ENCODE measurements at places on chromosomes 1 and 21.

DNA sequence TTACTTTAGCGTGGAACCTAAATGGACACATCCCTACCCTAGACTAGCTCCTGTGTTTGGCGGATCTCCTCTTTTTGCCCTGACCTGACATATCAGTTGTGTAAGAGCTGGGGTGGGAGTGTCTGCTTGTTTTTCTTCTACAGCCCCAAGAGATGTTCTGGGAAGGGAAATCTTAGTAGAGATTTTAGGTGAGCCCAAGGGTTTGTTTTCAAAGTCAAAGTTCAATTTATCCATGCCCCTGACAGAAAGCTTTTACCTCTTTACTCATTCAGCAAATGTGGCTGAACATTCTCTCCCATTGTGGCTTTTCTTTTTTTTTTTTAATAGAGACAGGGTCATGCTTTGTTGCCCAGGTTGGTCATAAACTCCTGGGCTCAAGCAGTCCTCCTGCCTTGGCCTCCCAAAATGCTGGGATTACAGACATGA lies 7.3 kb upstream of the TARS2 start:
- no peak for DNase-seq

DNA sequence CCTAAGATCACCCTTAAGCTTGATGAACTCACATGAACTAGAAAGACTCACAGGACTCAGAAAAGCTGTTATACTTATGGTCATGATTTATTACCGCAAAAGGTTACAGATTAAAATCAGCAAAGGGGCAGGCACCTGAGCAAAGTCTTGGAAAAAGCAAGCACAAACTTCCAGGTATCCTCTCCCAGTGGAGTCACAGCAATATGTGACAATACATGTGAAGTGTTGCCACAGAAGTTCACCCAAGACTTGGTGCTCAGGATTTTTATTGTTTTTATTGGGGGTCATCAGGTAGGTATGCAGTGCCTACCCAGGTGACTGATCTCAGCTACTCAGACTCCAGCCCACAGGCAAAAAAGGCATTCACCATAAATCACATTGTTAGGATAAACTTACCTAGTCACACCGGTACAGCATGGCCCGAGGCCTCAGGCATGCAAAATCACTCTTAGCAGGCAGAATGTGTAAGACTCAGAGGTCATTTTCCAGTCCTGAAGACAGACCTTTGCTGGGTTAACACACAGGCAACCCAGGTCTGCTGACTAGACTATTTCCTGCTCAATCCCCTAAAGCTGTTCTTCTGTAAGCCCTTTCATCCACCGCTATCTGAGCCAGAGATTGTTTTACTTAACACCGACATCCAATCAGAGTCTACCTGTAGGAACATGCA lies 55.6 kb downstream of the SSX2IP start:
- no peak for DNase-seq

DNA sequence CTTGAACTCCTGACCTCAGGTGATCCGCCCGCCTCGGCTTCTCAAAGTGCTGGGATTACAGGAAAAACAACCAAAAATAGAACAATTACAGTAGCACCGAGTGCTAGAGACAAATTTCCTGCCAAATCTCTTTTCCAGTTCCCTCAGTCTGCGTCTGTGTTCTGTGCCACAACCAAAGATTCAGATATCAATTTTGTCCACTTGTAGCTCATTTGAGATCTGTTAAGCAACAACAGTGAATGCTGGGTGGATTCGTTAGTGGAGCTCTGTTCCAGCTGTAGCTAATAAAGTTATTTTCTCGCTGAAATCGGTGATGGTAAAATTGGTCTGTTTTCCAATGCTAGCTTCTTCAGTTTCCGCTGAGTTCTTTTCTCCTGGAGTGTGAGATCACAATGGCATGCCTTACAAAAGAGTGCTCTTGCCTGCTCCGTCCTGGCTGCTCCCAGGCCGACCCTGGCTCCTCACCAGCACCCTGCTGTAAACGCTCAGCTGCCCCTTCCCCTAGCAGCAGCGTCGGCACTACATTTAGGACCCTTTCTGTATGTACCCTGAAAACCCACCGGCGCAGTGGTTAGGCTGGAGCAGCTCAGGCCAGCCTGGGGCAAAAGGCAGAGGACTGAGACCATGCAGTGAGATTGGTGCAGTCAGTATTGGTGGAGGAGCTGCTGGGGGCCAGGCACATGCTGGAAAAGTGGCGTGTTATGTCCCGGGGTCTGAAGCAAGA lies 395.4 kb downstream of the KIF26B start:
- no peak for DNase-seq

DNA sequence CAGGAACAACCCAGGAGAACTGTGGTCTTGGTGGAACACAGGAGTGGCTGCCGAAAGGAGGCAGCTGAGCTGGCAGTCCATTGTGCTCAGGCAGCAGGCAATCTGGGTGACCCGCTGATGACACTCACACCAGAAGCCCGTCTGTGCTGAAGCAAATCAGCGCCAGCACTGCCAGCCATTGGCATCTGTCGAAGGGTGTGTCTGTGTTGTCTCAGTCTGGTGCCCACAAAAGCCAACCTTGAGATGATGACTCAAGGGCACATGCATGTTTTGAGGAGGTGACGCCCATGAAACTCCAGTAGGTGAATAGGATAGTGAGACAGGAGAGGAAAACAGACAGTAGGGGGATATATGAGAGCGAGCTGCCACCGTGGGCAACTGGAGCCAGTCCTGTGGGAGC lies 167.3 kb downstream of the KAZN start:
- DNase-seq, result no peak

DNA sequence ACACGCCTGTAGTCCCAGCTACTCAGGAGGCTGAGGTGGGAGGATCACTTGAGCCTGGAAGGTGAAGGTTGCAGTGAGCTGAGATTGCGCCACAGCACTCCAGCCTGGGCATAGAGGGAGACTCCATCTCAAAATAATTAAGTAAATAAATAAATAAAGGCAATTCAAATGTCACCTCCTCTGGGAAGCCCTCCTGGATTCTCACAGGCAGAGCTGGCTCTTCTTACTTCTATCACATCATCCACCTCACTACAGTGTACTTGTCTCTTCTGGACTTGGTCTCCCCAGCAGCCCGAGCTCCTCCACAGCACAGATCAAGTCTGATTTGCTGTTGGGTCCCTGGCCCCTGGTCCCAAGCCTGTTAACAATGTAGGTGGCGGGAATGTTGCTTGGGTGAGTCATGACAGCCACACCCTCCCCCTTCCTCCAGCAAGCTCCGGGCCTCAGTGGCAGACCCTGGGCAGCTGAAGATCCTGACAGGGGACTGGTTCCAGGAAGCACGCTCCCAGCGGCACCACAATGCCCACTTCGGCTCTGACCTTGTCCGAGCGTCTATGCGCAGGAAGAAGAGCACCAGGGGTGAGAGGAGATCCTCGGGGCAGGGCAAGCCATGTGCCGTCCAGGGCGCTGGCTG lies 5.3 kb downstream of the SYTL1 start:
- no peak for DNase-seq
